ENCODE measurements at places on chromosomes 11 and 22.

DNA sequence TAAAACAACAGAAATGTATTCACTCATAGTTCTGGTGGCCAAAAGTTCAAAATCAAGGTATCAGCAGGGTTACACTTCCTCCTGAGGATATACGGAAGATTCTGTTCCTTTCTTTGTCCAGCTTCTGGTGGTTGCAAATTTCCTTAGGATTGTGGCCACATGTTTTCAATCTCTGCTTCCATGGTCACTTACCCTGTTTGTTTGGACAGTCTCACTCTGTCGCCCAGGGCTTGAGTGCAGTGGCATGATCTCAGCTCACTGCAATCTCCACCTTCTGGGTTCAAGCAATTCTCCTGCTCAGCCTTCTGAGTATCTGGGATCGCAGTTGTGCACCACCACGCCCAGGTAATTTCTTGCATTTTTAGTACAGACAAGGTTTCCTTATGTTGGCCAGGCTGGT lies 534.3 kb downstream of the KCNA4 start:
- DNase-seq: no peak

- peak; percentile 53 for DNase-seq
These were observed 101.9 kb downstream of the MRTFA start for GRCh38 chr22:40534379-40535188.

DNA sequence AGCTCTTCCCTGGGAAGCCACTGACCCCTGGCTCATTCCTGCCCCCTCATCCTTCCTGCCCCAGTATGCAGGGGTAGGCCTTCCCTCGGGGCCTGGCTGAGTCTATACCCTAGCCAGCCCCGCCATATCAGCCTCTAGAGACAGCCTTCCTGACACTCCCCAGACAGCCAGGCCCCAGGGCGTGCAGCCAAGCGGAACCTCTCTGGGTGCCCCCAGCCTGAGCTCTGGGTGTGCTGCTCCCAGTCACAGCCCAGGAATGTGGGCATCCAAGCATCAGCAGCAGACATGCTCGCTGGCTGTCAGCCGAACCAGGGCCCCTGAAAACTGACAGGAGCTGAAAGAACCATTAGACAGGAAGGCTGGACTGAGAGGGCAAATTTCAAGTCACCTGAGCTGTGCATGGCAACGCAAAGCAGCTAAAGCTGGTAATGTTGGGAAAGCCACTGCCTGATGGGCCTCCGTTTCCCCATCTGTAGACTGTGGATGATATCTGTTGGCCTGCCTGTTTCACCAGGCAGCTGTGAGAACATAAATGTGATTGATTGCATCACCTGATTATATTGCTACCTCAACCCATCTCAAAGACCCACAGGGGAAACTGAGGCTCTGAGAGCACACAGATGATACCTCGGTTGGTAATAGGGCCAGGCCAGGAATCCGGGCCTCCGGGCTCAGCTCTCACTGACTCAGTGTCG lies 93.2 kb downstream of the LRRC32 start:
- peak; percentile 84 for DNase-seq

DNA sequence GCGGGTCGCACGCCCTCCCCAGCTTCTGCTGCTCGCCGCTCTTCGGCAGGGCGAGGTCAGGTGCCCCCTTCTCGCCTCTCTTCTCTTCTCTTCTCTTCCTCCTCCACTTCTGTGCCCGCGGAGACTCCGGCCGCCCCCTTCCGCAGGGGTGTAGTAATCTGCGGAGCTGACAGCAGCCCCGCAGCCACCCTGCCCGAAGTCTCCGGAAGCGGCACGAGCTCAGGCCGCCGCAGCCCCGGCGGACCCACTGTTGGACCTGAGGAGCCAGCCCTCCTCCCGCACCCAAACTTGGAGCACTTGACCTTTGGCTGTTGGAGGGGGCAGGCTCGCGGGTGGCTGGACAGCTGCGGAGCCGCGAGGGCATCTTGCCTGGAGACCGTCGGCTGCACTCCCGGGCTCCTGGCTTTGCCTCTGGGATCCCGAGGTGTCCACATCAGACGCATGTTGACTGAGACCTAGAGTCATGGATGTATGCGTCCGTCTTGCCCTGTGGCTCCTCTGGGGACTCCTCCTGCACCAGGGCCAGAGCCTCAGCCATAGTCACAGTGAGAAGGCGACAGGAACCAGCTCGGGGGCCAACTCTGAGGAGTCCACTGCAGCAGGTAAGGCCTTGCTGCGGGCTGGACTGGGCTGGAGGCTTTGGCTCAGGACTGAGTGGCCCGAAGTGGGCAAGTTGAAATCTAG lies 486 bp downstream of the STIM1 start:
- no peak for DNase-seq

- DNase-seq: no peak
These were observed 233.6 kb downstream of the FAM76B start for GRCh38 chr11:95556011-95556341.

DNA sequence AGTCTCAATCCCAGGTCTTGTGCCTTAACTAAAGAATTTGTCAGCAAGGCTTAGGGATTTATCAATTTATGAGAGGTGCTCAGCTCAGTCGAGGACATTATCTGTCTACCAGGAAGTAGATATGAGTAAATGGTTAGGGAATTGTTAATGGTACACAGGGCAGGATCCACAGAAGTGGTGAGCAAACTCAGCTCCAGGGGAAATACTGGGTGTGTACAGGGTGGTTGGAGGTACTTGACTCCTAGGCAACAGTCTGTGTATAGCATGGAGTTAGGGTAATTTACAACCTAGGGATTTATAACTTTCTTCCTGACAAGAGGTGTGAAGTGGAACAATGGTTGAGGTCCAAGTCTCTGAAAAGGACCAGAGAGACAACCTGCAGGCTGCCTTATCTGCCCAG lies 123.4 kb upstream of the OR9Q1 start:
- no peak for DNase-seq

DNA sequence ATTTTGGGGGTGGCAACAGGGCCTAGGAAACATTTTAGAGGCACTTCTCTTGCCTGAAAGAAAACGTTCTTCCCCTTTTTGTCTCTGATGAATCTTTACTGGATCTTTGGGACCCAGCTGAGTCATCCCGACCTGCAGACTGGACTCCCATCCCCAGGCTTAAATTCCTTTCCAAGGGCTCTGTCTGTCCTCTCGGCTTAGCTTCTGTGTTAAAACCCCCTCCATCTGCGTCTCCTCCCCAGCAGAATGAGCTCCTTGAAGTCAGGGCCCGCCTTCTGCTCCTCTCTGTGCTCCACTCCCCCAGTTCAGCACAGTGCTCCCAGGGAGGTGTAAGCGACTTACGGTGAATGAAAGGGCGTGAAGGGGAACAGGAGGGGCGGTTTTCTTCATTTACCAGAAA lies 895 bp upstream of the DAGLA start:
- DNase-seq: no peak

- DNase-seq: no peak
These were observed 534.2 kb downstream of the TBC1D22A start for GRCh38 chr22:47296405-47297260.

- DNase-seq: peak; percentile 22
These were observed at the start of gene PLEKHB1 for GRCh38 chr11:73645972-73646631. Gene PLEKHB1 (plus strand): TSS chr11:73646581. CDS start chr11:73646609, 28 bp downstream.

- DNase-seq: no peak
These were observed 46.0 kb upstream of the HIPK3 start for GRCh38 chr11:33211153-33211552.

DNA sequence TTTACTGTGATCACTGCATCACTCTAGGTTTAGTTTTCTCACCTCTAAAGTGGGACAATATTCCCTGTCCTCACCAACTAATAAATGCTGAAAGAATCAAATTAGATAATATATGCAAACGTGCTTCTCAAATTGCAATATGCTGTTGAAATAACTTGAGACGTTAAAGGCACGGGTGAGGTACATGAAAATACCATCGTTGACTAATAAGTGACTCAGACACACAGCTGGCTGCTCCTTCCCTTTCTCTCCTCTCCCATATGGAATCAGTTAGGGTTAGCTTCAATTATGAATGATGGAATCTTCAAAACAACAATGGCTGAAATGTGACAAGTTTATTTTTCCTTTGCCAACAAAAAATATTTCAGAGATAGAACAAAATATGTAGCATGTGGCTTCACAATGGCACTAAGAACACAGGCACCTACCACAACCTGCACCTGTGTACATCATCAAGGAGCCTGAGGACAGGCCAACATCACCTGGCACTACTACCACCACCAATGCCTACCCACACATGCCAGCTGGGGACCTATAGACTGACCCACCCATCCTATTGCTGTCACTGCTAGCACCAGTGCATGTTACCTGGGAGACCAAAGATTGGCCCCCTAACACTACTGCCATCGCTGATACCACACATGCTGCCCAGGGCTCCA lies 13.7 kb downstream of the GDPD4 start:
- DNase-seq: peak; percentile 81

- DNase-seq: no peak
These were observed 5.6 kb upstream of the SMCO4 start for GRCh38 chr11:93548679-93549319.

DNA sequence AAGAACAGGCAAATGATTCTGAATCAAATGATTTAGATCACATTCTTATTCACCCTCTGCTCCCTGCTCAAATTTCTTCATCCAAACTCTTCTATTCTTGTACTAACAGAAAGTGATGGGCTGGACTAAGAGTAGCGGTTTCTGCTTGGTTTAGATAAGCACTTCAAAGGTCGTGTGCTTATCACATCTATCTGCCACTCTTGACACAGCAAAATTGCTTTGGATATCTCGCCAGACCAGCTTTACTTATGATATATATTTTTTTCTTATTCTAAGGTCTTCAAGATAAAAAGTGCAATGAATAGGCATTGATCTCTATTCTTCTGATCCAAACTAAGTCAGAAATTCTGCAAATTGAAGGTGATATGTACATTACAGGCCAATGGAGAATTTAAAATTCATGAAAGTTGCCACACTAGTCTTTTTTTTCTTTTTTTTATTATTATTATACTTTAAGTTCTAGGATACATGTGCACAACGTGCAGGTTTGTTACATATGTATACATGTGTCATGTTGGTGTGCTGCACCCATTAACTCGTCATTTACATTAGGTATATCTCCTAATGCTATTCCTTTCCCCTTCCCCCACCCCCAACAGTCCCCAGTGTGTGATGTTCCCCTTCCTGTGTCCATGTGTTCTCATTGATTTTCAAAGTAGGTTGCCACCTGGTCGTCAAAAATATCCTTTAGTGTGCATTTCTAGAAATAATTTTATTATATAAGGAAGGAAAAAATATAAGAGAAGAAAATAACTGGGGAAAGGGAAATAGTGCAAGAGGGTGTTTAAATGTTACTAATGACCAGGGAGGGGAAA lies 1941.0 kb upstream of the RAG2 start:
- DNase-seq: no peak

- DNase-seq: no peak
These were observed 8.3 kb downstream of the SLC37A2 start for GRCh38 chr11:125071435-125071834.

GRCh38 chr11:102415304-102415916 lies 37.2 kb downstream of the TMEM123 start:
- no peak for DNase-seq

DNA sequence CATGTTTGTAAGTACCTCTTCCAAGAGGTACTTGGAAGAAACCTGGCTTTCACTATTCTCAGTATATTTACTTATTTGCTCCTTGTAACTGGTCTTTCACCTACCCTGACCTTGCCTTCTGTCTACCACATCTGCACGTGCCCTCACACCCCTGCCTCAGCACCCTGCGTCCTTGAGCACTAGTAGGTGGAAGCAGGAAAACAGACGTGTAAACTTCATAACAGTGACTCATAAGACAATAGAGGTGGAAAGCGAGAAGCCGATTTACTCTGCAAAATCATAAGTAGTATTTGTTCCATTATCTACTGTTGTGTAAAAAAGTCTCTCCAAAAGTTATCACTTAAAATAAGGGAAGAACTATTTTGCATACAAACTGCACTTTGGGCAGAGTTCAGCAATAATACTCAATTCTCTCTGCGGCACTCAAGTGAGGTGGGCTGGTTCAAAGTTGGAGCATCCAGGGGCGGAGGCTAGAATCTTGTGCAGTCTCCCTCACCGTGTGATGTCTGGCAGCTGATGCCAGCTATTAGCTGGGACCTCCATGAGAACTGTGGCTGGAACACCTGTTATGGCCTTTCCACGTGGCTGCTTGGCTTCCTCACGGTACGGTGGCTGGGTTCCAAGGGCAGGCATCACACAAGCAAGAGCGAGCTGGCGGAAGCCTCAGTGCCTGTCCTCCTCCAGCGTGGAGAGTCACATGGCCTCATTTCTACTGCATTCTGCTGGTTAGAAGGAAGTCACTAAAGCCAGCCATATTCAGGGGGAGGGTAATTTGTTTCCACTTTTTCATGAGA lies 30.4 kb downstream of the PACS1 start:
- peak; percentile 37 for DNase-seq

All from fibroblast of pulmonary artery (primary cell).